Jurkat, Clone E6-1 (cell line): ENCODE measurements at places on chromosomes 1 and 21.

- no peak for DNase-seq
Observed at GRCh38 chr21:45081636-45082035, 7.3 kb downstream of the ADARB1 start.

- DNase-seq = no peak
Observed at GRCh38 chr1:64654519-64655341, 90.1 kb upstream of the RAVER2 start.

GRCh38 chr21:45280969-45281368 is 6.7 kb downstream of the POFUT2 start:
- no peak for DNase-seq

- DNase-seq = no peak
Observed at GRCh38 chr1:2650967-2651645, 18.3 kb upstream of the MMEL1 start.
